ENCODE measurements at places on chromosomes 3 and 15.
A peak's percentile ranks its signal among the peaks of the same experiment; 100 is the strongest.

GRCh38 chr3:8911781-8912180 lies 51.5 kb downstream of the RAD18 start:
- DNase-seq = no peak

DNA sequence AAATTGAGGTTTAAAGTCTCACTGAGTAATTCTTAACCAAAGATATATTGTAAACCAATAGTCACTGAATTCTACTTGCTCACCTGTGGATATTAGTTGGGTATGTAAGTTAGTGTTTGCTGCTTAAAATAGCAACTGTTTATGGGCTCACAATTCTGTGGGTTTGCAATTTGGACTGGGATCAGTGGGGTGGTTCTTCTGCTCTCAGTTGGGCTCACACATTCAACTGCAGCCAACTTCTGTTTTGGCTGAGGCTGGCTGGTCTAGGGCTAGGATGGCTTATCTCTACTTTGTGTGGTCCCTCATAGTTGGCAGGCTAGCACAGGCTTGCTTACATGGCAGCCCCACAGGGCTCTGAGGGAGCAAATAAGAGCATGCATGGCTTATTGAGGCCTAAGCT lies 226.0 kb upstream of the LRRFIP2 start:
- no peak for DNase-seq

DNA sequence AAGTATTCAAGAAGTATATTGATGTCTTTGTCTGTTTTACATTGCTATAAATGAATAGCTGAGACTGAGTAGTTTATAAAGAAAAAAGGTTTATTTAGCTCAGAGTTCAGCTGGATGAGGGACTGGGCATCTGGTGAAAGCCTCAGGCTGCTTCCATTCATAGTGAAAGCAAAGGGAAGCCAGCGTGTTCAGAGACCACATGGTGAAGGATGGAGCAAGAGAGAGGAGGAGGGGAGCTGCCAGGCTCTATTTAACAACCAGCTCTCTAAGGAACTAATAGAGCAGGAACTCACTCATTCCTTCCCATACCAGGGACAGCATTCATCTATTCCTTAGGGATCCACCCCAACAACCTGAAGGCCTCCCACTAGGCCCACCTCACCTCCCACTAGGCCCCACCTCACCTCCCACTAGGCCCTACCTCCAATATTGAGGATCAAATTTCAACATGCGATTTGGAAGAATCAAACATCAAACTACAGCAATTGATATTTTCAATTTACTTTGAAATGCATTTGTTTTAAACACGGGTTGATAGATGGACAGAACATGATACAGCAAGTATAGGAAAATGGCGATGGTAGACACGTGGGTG lies 167.5 kb upstream of the HES1 start:
- no peak for DNase-seq

- no peak for DNase-seq
Observed at GRCh38 chr3:10353160-10353559, 32.2 kb upstream of the SEC13 start.

GRCh38 chr15:47756872-47757271 lies 39.6 kb downstream of the SEMA6D start:
- no peak for DNase-seq

- no peak for DNase-seq
Observed at GRCh38 chr3:115340586-115340985, 193.5 kb upstream of the ZBTB20 start.

- no peak for DNase-seq
Observed at GRCh38 chr3:79926522-79926921, 158.7 kb upstream of the ROBO1 start.

DNA sequence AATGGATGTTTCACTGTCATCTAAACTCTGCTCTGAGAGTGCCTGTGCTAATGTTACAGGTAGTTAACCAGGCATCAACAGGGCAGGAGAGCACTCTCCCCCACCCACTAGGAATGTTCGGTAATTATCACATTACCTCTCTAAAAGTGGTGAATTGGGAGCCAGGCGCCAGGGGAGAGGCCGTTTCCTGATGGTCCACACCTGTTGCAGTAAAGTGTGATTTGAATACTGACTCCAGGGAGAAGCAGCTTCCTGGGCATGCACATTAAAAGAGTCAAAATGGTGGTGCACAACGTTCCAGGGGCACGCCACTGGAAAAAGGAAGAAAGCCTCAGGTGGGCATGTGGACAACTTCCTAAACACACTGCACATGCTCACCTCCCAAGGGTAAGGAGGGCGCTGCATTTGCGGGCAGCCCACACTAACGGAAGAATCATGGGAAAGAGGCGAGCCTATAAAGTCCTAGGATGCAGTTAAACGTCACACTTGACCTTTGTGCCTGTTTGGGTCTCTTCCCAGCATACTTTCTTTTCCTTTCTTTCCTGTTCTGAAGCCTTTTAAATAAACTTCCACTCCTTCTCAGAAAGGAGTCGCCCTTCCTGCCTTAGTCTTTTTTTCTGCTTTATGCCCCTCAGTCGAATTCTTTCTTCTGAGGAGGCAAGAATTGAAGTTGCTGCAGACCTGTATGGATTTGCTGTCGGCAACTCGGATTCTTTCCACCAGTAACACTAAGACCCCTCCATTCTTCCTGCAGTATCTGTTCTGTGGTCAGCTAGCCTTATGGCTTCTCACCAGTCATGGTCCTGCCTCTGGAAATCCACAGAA lies 28.9 kb upstream of the GPD1L start:
- no peak for DNase-seq

GRCh38 chr3:78887029-78887428 lies 880.8 kb downstream of the ROBO1 start:
- DNase-seq = no peak

DNA sequence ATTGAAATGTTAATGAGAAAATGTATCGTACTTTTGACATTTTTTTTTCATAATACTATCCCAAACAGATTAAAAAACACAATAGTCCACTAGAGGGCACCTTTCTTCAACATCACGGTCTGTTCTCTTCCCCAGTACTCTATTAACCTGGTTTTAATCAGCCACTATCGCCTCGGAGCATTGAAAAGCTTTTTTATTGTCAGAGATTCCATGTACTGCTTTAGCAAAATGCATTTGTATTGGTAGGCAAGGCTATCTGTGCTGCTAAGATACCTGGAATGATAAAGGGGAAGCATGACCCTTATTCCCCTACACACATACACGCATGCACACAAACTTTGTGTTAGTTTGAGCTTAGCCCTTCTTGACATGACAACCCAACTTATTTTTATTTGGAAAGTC lies 160.1 kb upstream of the IL12A start:
- DNase-seq = peak; percentile 83

GRCh38 chr3:175526609-175527280 lies 667.6 kb downstream of the NAALADL2 start:
- no peak for DNase-seq

GRCh38 chr3:67691207-67691606 lies 36.8 kb upstream of the SUCLG2 start:
- no peak for DNase-seq

- no peak for DNase-seq
Observed at GRCh38 chr3:80688814-80689213, 921.0 kb upstream of the ROBO1 start.

GRCh38 chr15:62931650-62932049 lies 110.9 kb upstream of the TPM1 start:
- no peak for DNase-seq

- peak; percentile 81 for DNase-seq
Observed at GRCh38 chr3:98761643-98762229, 1.4 kb upstream of the ST3GAL6 start.

- DNase-seq = peak; percentile 9
Observed at GRCh38 chr3:159711560-159712333, 276.9 kb upstream of the IL12A start.

- DNase-seq = no peak
Observed at GRCh38 chr3:38146504-38146903, 8.0 kb downstream of the MYD88 start.

- peak; percentile 5 for DNase-seq
Observed at GRCh38 chr3:186614266-186614596, 1.4 kb downstream of the AHSG start.

- no peak for DNase-seq
Observed at GRCh38 chr3:114417675-114418074, 123.8 kb downstream of the TIGIT start.

DNA sequence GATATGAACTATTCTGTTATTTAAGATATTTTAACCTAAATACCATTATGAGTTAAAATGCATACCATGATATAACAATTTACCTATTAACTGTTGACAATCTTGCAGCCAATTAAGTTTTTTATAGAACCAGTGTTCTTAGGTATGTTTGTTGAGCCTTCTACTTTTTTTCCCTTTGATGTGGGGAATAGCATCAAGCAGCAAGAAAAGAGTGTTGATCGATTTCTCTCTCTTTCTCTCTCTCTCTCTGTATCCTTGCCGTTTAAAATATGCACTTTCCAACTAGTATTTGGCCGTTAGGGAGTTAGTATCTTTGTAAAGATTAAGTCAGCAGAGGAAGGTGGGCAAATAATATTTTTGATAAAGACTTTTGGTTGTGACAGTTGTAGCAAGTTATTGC lies 5.9 kb downstream of the CHD2 start:
- no peak for DNase-seq

GRCh38 chr15:37031198-37031597 lies 69.2 kb downstream of the MEIS2 start:
- DNase-seq = no peak

- DNase-seq = no peak
Observed at GRCh38 chr15:46591462-46591861, 956.6 kb downstream of the SQOR start.

DNA sequence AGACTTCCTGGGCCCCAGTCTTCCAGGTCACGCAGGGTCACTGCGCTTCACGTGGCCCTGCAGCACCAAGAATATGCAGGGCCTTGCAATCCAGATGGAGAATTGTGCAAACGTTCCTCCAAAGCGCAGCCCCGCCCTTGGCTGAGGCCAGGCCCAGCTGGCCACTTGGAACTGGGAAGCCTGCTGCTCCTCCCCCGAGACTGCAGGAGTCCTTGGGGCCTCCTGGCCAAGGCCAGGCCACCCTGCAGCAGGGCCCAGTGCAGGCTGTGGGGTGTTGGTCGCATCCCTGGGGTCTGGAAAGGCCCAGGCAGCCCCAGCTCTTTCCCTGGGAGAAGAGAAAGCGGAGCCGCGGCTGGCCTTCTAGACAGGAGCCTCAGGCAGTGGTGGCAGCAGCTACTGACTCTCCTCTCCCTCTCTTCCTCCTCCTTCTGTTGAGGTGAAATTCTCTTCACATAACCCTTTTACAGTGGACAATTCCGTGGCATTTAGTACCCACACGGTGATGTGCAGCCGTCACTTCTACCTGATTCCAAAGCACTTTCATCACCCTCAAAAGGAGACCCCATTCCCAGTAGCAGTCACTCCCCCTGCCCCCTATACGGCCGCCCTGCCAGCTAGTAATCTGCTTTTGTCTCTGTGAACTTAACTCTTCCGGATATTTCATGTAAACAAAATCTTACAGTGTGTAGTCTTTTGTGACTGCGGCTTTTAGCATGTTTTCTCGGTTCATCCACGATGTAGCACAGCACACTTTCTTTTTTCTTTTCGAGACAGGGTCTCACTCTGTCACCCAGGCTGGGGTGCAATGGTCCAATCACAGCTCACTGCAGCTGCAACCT lies 103.9 kb downstream of the TMEM266 start:
- DNase-seq = no peak

DNA sequence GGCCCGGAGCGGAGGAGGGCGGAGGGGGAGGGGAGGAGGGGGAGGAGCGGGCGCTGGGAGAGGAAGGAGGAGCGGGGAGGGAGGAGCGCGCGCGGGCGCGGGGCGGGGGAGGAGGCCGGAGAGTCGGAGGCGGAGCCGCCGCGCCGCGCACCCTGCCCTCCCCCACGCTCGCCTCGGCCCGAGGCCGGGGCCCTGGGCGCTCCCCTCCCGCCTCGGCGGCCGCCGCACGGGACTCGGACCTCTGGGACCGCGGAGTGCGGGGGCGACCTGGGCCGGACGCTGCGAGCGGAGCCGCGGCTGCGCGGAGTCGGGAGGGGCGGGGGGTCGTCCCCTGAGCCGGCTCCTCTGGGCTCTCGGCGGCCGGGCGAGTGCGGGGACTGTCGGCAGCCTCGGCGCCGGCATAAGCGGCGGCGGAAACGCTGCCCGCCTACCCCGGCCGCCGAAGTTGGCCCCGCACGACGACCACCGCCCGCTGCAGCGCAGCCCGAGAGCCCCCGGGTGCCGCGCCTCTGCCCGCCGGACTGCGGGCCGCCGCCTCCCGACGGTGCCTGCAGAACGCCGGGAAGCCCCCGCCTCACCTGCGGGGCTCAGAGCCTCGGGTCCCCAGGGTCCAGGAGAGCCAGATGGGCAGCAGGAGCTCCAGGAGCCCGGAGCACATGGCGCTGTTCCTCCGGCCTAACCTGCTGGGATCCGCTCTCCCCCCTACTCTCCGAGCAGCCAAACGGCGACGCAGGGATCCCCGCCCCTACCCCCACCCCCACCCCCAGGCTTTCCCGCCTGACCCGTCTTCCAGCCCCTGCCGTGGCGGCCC lies 406 bp upstream of the GABRB3 start:
- DNase-seq = no peak

GRCh38 chr3:100081986-100082692 lies 32.2 kb downstream of the FILIP1L start:
- DNase-seq = no peak

GRCh38 chr3:58234516-58234931 lies 3.1 kb upstream of the ABHD6 start:
- no peak for DNase-seq

DNA sequence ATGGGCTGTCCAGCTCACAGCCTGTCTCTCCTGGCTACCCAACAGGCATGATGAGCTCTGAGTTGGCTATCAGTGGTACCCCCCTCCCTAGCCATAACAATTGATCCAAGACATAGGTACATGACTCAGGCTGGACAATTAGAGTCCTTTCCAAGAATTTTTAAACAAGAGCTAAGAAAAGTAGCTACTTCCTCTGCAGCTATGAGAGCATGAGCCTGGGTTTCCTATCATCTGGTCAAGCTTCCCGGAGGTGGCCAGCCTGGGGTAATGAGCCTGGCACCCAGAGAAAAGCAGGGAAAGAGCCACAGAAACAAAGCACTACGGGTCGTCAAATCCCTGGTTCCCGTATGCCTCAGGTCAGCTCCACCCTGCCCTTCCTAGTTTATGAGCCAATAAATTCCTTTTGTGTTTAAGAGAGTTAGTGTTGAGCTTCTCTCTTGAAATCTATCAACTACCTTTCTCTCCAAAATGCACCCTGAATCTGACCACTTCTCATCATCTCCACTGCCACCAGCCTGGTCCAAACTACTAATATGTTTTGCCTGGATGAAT lies 2.3 kb upstream of the SLC51B start:
- DNase-seq = no peak

DNA sequence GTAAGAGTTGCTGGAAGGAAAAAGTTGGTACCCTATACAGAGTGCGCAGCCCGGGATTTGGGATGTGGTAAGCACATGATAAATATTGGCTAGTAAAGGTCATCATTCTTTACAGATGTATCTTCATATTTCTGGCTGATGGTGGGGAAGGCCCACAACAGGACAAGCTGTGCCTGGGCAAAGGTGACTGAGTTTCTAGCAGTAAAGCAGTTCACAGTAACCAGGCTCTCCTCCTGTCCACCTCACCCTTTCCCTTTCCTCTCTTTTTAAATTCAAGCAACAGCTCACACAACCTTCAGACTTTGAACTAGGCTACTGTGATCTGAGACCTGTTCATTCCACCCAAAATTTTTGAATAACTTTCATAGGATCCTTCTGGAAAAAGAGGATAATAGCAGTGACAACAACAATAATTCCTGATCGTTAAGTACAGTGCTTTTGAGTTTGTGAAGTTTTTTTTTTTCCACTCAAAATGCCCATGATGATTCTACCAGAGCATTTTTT lies 145.9 kb upstream of the TBL1XR1 start:
- DNase-seq = no peak

Data from KBM-7 (cell line).